ENCODE measurements at places on chromosomes 4 and X.

DNA sequence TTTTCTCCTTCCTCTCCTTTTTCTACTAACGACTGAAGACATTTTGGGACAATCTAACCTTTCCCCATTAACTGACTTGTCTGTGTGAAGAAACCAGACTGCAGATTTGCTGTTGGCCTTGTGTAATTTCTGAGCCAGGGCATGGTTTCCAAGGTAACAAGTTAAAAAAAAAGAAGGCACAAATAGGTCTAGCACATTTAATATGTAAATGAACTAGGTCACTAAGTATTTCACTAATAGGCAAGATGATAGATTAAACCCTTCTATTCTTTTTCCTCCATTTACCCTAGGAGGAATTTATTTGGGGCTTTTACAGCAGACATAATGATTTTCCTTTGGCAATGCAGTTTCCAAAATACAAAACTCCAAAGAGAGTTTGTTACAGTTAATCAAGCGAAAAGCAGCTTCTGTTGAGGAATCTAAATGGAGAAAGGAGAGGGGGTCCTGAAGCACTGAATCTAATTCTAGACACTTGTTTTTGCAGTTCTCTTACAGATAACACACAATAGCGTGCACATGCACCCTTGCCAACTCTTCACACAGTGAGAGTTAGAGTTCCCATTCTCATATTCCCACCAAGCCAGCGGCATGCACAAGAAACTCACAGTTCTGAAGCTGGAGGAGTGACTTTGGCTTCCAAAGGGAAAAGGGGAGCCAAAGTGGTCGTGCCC is 72.0 kb downstream of the TSPAN5 start:
- DNase-seq, result no peak

DNA sequence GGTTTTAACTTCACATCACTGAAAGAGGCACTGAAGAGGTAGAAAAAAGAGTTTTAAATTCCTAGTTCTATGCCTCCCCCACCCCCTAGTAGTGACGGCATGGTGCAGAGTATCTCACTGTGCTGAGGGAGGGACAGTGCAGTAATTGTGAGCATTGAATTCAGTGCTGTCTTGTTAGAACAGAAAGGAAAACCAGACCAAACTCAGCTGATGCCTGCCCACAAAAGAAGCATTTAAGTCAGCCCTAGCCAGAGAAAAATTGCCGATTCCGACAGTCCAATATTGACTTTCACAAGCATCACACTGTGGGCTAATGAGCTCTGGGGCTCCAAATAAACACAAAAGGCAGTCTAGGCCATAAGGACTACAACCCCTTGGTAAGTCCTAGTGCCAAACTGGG is 417.7 kb downstream of the AR start:
- no peak for DNase-seq

DNA sequence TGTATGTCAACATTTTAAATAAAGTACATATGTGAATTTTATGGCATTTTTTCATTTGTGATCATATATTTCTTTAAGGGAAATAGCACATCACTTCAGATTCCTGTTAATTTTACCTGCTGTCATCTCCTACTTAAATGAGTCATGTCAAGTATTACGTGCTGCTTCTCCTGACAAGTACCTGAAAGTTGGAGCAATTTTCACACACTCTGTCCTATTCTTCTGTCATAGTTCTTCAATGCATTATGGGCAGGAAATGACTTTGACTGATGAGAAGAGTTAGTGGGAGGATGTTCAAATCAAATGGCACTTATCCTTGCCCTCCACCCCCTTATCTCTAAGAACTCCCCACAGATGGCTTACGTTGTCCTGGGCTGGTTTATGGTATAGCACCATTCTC is 64.2 kb upstream of the SYTL5 start:
- DNase-seq, result no peak

DNA sequence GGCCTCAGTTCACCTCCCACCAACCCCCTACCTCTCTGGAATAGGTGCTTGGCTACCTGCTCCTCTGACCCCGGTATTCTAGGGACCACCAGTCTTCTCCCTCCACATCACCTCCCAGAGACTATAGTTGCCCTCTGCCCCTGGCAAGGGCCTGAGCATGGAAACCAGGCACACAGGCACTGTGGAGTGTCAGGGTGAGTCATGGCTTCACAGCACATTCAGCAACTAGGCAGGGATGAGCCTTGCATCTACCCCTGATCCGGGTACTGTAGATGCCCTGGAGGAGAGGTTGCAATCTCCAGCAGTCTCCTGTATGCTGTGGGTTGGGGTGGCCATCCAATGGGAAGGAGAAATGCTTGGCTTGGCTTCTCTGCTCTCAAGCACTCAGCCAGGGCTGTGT is 472.7 kb downstream of the IDS start:
- no peak for DNase-seq

DNA sequence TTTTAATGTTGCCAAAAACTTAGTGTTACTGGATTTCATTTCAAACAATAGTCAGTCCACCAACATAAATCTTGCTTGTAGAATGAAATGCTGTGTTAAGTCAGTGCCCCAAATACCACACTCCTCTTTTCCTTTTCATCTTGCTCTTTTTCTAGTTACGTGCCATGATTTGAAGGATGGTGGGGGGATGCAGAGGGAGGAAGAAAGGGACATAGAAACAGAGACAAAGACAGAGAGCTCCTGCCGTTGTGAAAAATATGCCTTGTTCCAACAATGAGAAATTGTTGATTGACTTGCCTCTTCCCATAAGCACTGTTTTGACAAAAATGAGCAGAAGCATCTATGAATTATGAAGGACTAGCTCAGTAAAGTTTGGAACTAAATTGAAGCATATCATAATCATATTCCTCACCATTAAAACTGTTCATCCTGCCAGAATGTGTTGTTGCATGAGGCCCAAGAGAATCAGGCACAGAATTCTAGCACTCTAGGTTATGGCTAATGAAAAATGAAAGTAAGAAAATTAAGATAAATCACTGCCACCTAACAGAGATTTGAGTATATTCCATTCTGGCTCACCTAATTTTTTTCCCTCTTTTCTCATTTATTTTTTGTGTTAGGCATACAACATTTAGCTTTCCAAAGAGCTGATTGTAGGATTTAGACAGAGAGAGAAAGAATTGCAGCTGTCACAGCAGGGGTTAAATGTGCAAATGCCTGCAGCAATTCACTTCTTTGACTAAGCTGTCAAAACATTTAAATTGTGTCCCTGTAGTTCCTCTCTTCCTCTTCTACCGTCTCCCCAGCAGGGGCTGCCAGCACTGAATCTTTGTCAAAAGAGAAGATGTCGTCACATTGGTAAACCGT is 111.6 kb upstream of the PTPN13 start:
- no peak for DNase-seq

- no peak for DNase-seq
Measured at GRCh38 chrX:14871767-14872166, 1.1 kb downstream of the FANCB start.

GRCh38 chrX:327660-328126 is 9.1 kb upstream of the GTPBP6 start:
- no peak for DNase-seq

DNA sequence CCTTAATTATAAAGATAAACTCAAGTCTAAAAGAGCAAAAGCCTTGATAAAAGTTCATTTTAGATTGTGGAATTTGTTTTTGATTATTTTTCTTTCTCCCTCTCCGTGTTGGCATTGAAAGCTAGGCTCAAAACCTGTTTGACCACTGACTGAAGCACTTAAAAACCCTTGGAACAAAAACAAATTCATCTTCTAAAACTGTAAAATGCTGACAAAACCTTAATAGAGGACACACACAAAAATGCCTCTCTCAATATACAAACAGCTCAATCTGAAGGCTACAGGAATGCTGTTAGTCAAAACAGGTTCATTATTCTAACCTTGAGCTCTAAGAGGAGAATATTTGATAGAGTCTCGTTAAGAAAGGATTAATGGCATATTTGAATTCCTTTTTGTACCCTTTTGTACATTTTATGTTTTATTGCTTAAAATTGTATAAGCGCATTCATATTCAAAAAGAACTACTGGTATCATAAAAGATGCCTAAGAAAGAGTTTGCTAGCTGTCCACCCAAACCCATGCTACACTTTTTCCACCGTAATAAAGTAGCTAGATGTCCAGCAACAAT is 74.3 kb upstream of the NAP1L5 start:
- DNase-seq, result no peak

- DNase-seq, result no peak
Measured at GRCh38 chrX:154061801-154062200, 35.7 kb downstream of the MECP2 start.

- DNase-seq, result no peak
Measured at GRCh38 chr4:74618659-74619058, 173.7 kb downstream of the AREG start.

DNA sequence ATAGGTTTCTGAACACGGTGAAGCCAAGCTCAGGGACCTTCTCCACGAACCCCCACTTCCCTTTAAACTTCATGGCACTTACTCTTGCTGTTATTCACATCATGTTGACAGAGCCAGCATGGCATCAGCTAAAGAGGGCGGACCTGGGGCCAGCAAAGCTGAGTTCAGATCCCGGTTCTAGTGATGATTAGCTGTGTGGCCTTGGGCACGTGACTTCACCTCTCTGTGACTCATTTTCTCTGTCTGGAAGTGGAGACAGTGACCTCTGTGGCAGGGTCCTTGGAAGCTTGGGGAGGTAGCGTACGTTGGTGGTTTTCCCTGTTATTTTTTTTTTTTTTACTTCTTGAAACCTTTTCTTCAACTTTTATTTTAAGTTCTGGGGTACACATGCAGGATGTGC is 13.4 kb downstream of the EVC start:
- no peak for DNase-seq

- no peak for DNase-seq
Measured at GRCh38 chr4:72341432-72341820, 227.6 kb downstream of the ADAMTS3 start.

DNA sequence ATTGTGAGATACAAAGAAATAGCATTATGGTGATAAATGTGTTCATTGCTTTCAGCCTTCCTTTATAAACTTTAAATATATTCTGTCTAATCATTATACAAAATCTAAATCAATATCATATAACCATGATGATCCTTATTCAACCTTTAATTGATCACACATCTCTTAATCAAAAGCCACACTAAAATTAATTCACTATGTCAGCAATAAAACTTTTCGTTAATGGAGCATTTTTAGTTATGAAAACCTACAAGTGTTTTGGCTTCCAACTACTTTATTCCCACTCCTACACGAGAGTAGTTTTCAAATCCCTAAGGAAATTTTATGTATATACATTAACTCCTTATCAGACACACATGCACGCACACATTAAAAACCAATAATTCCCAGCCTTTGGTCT is 530.2 kb downstream of the KCTD8 start:
- DNase-seq, result no peak

DNA sequence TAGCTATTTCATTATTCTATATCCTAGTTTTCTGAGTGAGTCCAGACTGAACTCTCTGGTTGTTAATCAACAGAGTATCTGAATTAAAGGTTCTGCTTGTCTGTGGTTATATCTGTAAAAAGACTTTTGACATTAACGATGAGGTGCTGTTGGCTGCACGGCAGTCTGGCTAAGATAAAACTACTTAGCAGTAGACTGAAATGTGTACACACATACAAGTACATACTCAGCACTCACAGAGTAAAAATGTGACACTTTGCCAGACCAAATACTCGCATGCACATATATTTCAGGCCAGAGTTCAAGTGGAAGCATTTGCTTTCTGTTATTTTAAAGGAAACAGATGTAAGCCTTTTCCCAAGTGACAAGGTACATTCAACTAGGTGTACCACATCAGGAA is 80.5 kb downstream of the PRDM5 start:
- peak; percentile 21 for DNase-seq

DNA sequence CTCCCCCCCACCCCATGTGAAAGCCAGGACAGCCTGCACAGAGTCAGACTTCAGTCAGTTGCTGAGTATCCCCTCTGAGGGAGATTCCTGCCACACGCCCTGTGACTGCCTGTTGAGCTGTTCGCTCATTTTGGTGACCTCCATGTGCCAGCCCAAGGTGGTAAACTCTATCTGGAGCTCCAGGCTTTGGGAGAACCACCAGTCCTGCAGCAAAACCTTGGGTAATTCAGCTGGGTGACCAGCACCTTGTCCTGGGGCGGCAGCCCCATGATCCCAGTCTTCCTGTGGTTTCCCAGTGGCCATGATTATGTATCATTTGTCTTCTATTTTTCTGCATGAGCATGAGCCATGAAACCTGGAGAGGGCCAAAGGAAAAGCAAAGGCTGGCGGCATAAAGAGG is 73.4 kb downstream of the NBDY start:
- DNase-seq, result no peak

- peak; percentile 1 for DNase-seq
Measured at GRCh38 chrX:146363919-146364318, 445.7 kb upstream of the CXorf51B start.

DNA sequence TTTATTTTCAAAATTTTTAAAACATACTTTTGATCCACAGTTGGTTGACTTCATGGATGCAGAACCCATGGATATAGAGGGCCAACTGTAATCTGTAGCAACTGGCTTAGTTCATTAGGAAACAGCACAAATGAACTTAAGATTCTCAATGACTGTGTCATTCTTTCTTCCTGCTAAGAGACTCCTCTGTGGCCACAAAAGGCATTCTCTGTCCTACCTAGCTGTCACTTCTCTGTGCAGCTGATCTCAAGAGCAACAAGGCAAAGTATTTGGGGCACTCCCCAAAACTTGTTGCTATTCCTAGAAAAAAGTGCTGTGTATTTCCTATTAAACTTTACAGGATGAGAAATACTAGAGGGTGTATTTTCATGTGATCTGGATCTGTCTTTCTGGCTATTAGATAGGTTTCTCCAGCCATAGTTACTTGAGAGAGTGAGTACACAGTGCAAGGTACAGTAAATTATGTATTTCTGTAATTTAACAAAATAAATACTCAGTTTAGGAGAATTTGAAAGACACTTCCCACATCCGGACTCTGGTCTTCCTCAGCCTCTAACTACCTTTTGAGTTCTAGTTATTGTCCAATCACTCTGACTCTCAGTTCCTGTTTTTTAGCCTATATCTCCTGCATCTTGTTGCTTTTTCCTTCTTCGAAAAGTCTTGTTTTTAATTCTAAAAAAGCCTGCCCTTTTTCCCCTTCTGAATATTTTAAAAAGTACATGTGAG is 21.8 kb downstream of the TLR2 start:
- no peak for DNase-seq
